Liver (tissue), 10 donors: ENCODE measurements at places on chromosomes 7 and 10.

DNA sequence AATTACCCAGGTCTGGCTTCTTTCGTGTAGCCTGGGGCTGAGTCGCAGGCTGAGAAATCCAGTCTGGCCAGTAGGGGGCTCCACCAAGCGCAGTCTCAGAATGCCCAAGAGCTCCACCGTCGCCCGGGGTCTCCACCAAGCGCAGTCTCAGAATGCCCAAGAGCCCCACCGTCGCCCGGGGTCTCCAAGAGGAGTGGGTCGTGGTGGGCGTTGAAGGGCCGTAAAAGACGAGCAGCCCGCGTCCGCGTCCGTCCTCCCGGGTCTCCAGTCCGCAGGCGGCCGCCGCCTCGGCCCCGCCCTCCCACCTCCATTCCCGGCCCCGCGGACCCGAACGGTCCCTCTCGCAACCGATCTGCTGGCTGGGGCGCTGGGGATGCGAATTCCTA is 892 bp upstream of the ZYX start:
- peak overlapping the region; percentile 75 for H3K4me3 ChIP-seq
- H3K36me3 ChIP-seq, result no peaks in the 10 kb centered on the region
- peaks cover 31% of the 10 kb centered on the region for H3K4me1 ChIP-seq
- DNase-seq, result peak; percentile 83
- H3K27ac ChIP-seq, result peak overlapping the region; percentile 98

DNA sequence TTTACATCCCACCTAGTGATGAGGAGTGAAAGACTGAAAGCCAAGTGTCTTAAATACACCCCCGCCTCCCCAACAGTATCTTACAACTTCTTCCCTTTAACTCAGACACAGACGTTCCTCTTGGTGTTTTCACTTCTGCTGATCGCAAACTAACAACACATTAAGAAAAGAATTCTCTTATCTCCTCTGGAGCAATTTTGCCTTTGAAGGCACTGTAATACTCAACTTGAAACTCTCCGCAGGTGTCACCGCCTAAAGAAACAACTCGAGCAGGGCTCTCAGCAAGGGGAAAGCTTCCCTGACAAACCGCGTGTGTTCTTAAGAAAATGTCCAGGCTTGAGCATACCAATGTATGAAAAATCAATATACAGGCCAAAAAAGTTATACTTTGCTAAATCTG is 452 bp downstream of the SEMA3C start:
- no peak for DNase-seq
- peaks cover 10% of the 10 kb centered on the region for H3K4me1 ChIP-seq
- peak overlapping the region; percentile 62 for H3K4me3 ChIP-seq
- peaks cover 3% of the 10 kb centered on the region for H3K27me3 ChIP-seq
- no peak overlapping the region for H3K27ac ChIP-seq
- H3K36me3 ChIP-seq, result no peaks in the 10 kb centered on the region

DNA sequence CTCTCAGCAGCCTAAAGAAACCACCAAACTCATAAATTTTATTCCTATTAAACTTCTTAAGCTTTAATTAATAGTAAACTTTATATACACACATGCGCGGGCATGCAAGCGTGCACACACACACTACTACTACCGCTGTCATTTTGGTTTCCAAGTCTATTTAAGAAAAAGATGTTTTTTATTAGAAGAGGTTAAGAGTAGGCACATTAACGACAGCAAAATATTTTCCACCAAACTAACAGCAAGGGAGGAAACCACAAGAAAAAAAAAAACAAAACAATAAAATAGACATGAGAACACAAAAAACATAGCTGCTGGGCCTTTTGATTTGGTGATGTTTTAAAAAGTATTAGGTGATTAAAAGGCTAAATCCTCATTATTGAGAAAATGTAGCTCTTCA is 28.6 kb downstream of the RTKN2 start:
- no peak overlapping the region for H3K27ac ChIP-seq
- H3K27me3 ChIP-seq, result no peaks in the 10 kb centered on the region
- no peak for DNase-seq
- no peak overlapping the region for H3K4me3 ChIP-seq
- H3K4me1 ChIP-seq, result no peaks in the 10 kb centered on the region

DNA sequence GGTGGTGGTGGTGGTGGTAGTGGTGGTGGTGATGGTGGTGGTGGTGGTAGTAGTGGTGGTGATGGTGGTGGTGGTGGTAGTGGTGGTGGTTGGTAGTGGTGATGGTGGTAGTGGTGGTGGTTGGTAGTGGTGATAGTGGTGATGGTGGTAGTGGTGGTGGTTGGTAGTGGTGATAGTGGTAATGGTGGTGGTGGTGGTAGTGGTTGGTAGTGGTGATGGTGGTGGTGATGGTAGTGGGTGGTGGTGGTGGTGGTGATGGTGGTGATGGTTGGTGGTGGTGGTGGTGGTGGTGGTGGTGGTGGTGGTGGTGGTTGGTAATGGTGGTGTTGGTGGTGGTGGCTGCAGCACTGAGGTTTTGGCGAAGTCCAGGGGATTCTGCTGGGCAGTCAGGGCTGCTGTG is 58.5 kb downstream of the TMEM130 start:
- no peaks in the 10 kb centered on the region for H3K36me3 ChIP-seq
- no peak overlapping the region for H3K4me3 ChIP-seq
- no peak overlapping the region for H3K27ac ChIP-seq
- DNase-seq, result no peak

DNA sequence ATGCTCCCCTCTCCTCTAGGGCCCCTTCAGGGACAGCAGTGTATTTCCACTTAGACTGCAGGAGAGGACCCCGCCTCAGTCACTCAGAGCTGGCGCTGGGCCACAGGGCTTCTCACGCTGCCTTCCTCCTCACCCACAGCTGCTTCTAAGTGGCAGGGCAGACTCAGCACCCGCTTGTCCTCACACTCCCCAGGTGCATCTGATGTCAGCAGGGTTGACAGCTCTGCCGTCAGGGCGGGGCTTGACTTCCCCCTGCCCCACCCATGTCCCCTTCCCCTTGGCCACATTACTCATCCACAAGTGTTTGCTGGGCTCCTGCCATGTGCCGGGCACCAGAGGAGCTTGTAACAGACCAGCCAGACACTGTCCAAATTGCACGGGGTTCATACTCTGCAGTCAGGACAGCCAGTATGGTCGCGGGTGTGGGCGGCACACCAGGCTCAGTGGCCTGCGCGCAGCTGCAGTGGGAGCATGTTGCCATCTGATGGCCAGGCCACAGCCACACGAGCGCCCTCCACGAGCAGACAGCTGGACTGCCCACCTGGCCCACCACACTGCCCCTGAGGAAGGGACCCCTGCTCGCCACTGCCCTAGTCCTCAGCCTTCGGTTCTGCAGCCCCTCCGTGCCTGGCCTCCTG is 29.3 kb upstream of the TTYH3 start:
- no peak overlapping the region for H3K4me3 ChIP-seq
- DNase-seq, result no peak
- H3K27ac ChIP-seq, result no peak overlapping the region
- H3K27me3 ChIP-seq, result no peaks in the 10 kb centered on the region
- H3K36me3 ChIP-seq, result peaks cover 4% of the 10 kb centered on the region

DNA sequence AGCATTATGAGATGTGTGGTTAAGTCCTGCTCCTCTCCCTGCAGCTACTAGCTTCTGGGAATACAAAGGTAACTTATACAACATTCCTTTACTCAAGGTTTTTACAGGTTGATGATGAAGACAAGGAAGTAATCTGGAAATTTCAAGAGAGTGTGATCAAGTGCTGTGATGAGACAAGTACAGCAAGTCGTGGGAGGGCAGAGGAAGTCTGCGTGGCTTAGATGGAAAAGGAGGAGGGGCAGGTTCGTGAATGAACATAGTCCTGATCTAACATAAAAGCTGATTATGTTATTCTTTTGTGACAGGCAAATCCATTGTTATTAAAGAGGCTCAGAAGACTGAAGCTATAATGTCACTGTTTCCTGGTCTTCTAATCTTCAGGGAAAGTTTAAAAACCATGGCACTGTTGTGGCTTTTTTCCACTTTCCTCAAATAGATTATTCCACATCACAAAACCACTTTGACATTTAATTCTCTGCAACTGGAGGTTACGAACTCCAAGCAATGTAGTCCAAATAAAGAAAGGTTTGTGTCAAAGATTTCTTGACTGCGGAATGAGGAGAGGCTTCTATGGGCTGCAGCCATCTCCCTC is 84.1 kb downstream of the CPXM2 start:
- no peak overlapping the region for H3K27ac ChIP-seq
- DNase-seq, result no peak
- no peaks in the 10 kb centered on the region for H3K36me3 ChIP-seq
- peaks cover 9% of the 10 kb centered on the region for H3K27me3 ChIP-seq
- H3K4me1 ChIP-seq, result no peaks in the 10 kb centered on the region
